Suppressor macrophage (primary cell): ENCODE measurements at places on chromosomes 3 and 15.
A peak's percentile ranks its signal among the peaks of the same experiment; 100 is the strongest.

GRCh38 chr3:39332525-39332924 is 3.0 kb downstream of the CCR8 start:
- no peak for DNase-seq

GRCh38 chr15:40451527-40452158 is 10.9 kb downstream of the BAHD1 start:
- no peak for DNase-seq

GRCh38 chr3:110413807-110414748 is 657.5 kb upstream of the NECTIN3 start:
- DNase-seq: no peak

DNA sequence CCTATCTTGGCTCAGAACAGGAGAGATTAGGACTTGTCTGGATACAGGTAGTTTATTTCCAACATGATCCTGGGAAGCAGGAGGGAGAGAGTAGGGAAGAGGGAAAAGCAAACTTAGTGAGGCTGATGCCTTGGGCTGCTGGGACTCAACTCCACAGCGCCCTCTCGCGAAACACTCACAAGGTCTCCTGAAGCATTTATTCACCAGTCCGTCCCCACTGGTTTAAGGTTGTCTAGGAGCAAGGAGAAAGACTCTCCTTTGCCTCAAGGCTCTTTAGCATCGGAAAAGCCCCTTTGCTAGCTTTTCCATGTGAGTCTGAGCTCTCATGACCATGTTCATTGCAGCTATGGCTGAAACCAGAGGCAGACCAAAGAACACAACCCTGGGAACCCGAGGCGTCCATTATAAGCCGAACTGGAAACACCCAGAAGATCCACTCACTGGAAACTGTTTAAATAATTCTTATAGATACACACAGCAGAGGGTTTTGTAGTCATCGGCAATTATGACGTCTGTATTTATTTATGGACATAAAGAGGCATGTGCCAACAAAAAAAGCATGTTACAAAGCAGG is 244.5 kb downstream of the CD47 start:
- peak; percentile 64 for DNase-seq

GRCh38 chr3:9713142-9713541 is 9.5 kb downstream of the CPNE9 start:
- no peak for DNase-seq

DNA sequence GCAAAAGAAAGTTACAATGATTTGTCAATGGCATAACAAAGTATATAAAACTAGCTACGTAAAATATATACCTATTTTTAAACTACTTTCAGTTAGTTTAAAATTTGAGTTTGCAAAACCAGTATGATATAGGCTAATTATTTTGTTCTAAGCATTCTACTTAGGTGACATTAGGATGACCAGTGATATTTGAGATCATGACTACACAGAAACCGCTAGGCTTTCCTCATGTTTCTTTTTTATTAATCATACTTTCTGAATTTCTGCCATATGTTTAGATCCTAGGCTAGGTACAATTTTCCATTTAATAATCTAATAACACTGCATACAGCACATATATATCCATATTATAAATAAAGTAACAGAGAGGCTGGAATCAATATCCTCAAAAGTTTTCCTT is 52.4 kb upstream of the XRN1 start:
- DNase-seq: no peak

GRCh38 chr3:134449951-134450350 is 35.8 kb downstream of the ANAPC13 start:
- peak; percentile 6 for DNase-seq

GRCh38 chr3:56919137-56919796 is 117.5 kb upstream of the ARHGEF3 start:
- DNase-seq: no peak

- DNase-seq: no peak
These were observed 19.1 kb downstream of the IREB2 start for GRCh38 chr15:78457101-78457500.

- no peak for DNase-seq
These were observed 908.8 kb downstream of the SQOR start for GRCh38 chr15:46543626-46544025.

DNA sequence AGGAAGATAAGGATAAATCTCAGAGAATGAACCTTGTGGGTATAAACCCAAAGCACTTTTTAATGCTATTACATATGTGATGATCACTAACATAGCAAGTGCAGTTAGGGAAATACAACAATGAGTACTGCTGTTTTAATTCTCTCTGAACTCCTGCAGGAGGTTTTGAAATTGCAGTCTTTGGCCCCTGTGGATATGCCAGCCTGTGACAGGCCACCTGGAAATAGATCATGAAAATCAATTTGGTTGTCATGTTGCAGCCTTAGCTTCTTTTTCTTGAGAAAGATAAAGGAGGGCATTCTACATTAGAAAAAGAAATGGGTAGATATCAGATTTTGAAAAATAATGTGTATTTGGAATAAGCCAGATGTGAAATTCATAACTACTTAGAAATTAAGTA is 103.6 kb downstream of the RSRC1 start:
- DNase-seq: no peak

- no peak for DNase-seq
These were observed 28.3 kb downstream of the MITF start for GRCh38 chr3:69767571-69767970.

- no peak for DNase-seq
These were observed 405 bp downstream of the NPRL2 start for GRCh38 chr3:50350213-50350526.

DNA sequence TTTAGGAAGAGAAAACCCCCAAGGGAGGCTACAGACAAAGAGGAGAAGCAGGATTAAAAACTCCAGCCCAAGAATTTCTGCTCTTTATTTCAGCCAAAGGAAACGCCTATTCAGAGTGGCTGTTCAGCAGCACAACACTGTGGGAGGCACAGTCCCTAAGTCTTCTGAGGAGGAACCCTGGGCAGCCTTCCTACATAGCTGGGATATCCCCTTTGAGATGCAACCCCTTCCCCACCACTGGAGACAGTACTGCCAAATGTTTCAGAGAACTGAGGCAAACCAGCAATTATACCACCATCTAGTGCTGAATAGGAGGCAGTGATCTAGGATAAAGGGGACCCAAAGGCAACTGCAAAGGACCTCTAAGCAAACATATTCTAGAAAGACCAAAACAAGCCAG is 168.1 kb downstream of the VPS13C start:
- no peak for DNase-seq

- no peak for DNase-seq
These were observed 27.9 kb downstream of the IQSEC1 start for GRCh38 chr3:13045241-13045903.

DNA sequence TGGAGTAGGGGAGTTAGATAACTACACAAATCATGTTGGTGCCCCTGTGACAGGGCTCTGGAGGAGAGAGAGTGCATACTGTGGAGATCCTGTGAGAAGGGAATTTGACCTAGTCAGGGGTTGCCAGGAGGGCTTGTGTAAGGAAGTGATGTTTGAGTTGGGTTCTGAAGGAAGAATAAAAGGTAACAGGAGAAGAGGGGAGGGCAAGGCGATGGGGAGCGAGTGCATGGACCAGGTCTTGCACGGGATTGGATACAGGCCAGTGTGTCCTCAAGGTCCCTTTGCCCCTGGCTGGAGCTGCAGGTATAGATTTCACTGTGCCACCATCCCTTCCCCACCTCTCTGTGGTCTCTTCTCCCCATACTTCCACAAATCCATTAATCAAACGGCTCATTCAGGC is 83.9 kb downstream of the RGMA start:
- no peak for DNase-seq

- peak; percentile 70 for DNase-seq
These were observed 99.6 kb downstream of the TMCC1 start for GRCh38 chr3:129793942-129794310.

DNA sequence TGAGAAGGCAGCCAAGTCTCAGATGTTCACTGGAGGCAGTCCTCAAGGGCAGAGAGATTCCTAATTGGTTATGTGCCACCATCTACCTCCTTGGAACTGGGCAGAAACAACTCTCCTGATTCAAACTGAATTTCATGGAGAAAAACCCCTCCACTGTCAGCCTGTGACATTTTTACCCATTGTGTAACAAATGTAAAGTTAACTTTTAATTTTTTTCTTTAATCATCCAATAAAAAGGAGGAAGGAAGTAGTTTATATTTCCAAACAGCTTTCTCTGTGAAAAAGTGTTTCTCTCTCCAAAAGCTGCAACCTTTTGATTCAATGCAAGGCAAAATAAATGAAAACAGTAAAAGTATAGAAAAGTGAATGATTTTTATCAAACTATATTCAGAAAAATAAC is 510 bp upstream of the COLQ start:
- no peak for DNase-seq
